Left ventricle myocardium superior (tissue), 1 donor: ENCODE measurements at places on chromosomes 4 and X. TPM values are rescaled to one million over a fixed set of nuclear protein-coding genes. Genes with fewer than 3 reads are reported as not detected.

GRCh38 chrX:68354879-68355628 lies 78.2 kb downstream of the OPHN1 start:
- no peak for DNase-seq

DNA sequence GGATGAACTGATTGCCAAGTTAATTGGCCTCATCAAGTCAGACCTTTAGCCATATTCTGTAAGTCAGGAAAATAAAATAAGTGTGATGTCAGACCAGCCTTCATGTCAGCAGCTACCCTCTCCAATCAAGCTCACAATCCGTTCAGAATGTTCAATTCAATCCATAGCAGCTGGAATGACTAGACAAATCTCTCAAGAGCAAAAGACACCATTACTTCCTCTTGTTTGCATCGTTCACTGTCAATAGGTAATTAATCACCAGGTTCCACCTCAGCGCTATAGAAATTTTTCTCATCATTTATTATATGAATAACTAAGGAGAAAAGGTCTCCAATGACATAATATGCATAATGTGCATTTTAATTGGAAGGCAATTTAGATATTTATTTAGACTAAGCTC lies 321.0 kb upstream of the GRIA3 start:
- DNase-seq: no peak

PAGE5 gene
- not detected for total RNA-seq

HTN3 gene
- not detected for total RNA-seq

- DNase-seq: no peak
These were observed 112.1 kb upstream of the NWD2 start for GRCh38 chr4:37132351-37132974.

GRCh38 chr4:165222651-165222994 lies 15.3 kb downstream of the KLHL2 start:
- DNase-seq: no peak

DNA sequence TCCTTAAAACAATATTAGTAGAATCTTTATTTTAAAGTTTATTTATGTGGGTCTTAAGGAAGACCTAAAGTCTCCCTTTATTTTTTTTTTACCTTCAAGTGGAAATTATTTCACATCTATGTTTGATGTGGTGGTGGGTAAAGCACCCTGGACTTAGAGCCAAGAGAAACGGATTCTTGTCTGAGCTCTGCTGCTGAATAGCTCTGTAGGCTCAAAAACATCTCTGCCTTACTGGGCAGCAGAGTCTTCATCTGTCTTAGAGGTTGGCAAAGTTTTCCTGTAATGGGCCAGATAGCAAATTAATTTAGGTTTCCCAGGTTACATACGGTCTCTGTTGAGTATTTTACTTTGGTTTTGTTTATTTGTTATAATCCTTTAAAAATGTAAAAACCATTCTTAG lies 136.5 kb downstream of the CEP135 start:
- DNase-seq: no peak
